ENCODE measurements at places on chromosomes 11 and 22. TPM values are rescaled to one million over a fixed set of nuclear protein-coding genes. Genes with fewer than 3 reads are reported as not detected.

The ARHGAP42 gene
- 11.5 TPM for total RNA-seq

The OTOG gene
- not detected for total RNA-seq

The FEN1 gene
- total RNA-seq = 16.0 TPM

The THY1 gene
- total RNA-seq = 162 TPM

The INS gene
- total RNA-seq = not detected

The PITPNB gene
- 22.1 TPM for total RNA-seq

The GVQW3 gene
- 2.3 TPM for total RNA-seq

The PPP1R14B gene
- total RNA-seq = 296 TPM

The MS4A6A gene
- total RNA-seq = not detected

The HEPACAM gene
- total RNA-seq = under 0.01 TPM

Data from uterine smooth muscle cell (primary cell).